DMS153 (cell line): ENCODE measurements at places on chromosomes 3 and 15.
A peak's percentile ranks its signal among the peaks of the same experiment; 100 is the strongest.

DNA sequence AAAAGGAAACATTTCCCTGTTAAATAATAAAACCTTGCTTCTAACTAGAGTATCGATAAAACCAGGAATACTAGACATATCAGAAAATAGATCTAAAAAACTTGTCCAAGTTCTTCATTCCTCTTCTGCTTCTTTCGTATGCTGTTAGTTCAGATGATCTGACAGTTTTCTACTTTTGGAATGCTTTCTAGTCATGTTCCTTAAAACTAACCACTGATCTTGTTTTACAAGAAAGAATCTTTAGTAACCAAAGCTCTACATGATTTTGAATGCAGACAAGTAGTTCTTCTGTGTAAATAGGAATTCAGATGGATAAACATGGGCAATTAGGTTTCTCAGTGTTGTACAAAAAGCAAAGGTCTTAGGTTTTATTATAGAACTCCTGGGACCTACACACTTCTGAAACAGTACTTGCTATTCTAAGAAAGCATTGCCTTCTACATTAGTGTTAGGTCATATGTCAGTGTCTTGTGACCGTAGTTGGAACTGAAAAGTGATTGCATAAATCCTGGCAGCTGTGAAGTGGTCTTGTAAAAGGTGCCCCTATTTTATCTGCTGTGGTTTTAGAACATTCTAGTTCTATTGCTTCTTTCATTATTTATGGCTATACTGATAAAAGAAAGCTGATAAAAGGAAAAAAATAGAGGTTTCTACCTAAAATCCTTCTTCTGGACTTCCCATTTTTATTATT, 40.7 kb downstream of the SNRK start:
- no peak for DNase-seq

- no peak for DNase-seq
Observed at GRCh38 chr15:37888356-37888755, 46.1 kb upstream of the TMCO5A start.

- peak; percentile 29 for DNase-seq
Observed at GRCh38 chr3:145776782-145777408, 384.1 kb downstream of the PLOD2 start.

DNA sequence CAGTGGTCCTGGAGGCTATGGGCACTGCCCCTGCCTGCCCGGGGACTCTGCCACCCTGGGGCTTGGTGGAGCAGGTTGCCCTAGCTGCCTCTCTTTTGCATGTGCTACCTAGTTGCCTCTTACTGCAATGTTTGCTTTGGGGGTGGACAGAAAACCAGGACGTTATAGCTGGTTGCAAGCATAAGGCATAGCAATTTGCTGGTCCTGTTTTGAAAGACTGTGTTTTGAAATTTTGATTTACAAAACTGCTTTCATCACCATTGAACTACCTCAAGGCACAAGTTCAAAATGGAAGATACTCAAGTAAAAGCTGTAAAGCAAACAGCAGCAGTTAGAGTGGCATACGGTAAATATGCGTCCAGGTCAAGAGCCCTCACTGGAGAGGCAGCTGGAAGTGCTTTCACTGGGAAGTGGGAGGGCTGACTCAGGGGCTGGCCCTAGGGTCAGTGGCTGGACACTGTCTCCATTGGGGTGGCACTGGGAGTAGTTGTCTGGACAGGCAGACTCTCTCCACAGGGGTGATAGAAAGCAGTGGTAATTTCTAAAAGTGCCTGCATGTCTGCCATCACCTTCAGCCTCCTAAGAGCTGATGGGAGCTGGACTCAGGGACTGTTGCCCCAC, 138.1 kb downstream of the CHDH start:
- peak; percentile 45 for DNase-seq

- no peak for DNase-seq
Observed at GRCh38 chr15:78312957-78313356, 13.5 kb upstream of the SKIC8 start.

GRCh38 chr3:127717357-127718244, 44.8 kb downstream of the ABTB1 start:
- DNase-seq: no peak

DNA sequence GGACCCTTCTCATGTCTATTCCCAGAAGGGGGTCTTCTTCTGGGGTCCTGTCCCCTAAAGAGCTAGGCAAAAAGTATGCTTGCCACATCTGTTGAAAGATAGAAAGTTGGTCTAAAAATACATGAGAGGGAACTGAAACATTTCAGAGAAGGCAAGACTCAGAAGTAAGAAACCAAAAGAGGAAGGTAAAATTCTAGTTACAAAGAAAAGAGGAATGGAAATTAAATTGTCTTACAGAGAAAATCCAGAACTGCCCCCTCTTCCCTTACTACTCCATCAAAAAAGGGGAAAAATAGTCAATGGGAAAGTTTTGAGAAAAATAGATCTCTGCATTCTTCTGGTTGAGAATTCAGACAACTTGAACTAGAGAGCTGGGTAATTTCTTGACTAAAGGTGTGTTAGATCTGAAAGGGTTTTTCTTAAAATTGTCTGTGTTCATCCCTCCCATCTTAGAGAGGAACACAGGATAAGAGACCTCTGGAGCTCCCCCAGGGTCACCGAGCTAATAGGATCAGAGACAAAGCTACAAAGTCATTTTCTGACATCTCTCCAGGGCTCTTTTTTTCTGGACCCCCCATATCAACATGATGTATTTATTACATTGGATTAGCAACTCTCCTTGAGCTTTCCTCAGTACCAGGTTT, 32.3 kb upstream of the CCR2 start:
- no peak for DNase-seq

DNA sequence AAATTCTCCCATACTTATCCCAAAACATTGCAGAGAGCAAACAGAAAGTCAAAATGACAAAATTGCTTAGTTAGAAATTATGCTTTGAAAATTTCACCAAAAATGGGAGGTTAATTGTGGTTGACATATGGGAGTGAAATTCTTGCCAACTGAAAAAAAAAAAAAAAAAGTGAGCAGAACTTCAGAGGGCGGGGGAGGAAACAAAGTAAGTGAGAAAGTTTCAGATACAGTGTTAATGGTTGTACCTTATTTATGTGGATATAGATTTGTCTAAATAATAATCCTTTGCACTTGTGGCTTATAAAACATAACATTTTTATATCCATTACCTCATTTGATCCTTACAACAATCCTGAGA, 91.5 kb upstream of the RAP2B start:
- DNase-seq: no peak

DNA sequence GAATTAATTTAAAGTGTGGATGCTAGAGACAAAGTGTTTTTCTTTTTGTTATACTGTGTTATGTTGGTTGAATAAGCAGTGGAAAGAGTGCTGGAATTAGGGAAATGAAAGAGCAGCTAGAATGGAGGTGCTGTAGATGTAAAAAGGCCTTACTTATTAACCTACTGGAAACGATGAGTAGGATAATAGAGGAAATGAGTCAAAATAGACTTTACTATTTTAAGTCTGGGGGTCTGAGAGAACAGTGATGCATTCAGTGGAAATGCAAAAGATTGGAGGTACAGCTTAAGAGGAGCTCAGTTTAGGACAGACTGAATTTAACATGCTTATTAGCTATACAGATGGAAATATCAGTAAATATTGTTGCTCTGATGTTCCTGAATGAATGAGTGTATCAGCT, 674.0 kb downstream of the OTOL1 start:
- no peak for DNase-seq

- no peak for DNase-seq
Observed at GRCh38 chr3:3316521-3316920, 137.0 kb upstream of the CRBN start.

DNA sequence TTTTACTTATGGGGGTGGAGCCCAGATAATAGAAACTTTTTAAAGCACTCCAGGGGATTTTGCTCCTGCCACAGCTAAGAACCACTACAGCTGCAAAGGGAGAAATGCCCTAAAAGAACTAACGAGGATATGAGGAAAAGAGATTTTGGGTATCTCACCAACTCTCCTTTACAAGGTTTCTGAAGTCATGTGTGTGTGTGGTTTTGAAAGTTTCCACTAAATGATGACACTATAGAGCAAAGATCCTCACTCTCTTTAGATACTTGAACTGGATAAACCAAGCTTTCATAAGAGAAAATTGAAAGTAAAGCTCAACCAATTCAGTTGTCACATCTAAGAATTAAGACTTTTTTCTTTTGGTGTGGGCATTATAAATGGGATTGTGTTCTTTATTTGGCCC, 455.3 kb upstream of the ALCAM start:
- DNase-seq: no peak

GRCh38 chr3:11198495-11198894, 44.2 kb downstream of the HRH1 start:
- DNase-seq: no peak

DNA sequence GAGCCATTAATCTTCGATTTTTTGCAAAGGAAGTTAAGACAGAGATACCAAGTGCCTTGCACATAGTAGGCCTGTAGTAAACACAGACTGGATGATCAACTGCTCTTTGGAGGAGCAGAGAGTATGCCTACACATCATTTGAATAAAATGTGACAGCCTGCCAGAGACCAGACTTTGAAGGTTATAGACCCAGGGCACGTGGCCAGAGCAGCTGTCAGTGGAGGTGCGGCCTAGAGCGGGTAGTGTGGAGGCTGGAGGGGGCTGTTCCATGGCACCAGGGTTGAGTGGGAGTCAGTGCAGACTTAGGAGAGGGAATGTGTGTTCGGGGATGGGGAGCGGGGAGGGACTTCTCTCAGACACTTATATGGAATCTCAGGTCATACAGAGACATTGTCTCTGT, 80.8 kb downstream of the SMAD3 start:
- no peak for DNase-seq

GRCh38 chr3:192957441-192958021, 39.9 kb upstream of the MB21D2 start:
- DNase-seq: no peak

DNA sequence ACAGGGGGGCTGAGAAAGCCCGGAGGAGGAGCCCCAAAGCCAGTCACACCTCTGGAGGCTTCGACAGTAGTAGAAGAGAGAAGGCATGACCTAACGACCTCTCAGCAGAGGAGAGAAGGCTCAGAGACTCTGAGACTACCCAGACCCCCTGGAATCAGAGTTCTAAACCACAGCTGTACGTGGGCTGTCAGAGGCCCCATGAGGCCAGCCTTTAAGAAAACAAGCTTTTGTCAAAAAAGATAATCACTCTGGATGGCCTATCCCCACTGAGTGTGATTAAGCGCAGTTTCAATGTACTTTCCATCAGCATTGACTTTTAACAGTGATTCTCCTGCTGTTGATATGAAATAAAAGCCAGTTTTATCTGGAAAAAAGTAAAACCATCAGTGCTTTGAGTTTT, 330.3 kb downstream of the CLSTN2 start:
- DNase-seq: no peak

GRCh38 chr3:157239082-157239704, 79.2 kb upstream of the CCNL1 start:
- DNase-seq: no peak

- no peak for DNase-seq
Observed at GRCh38 chr3:152283492-152284381, 15.0 kb downstream of the MBNL1 start.

GRCh38 chr15:73334086-73334485, 34.7 kb downstream of the HCN4 start:
- DNase-seq: no peak

GRCh38 chr3:69052472-69052898, 352 bp upstream of the TMF1 start:
- no peak for DNase-seq

- peak; percentile 65 for DNase-seq
Observed at GRCh38 chr3:58111513-58112184, 99.1 kb downstream of the DNASE1L3 start.

- no peak for DNase-seq
Observed at GRCh38 chr3:30894521-30895251, at the start of gene GADL1. GADL1 (minus strand) TSS chr3:30894661; CDS start chr3:30894614, 47 bp downstream.

DNA sequence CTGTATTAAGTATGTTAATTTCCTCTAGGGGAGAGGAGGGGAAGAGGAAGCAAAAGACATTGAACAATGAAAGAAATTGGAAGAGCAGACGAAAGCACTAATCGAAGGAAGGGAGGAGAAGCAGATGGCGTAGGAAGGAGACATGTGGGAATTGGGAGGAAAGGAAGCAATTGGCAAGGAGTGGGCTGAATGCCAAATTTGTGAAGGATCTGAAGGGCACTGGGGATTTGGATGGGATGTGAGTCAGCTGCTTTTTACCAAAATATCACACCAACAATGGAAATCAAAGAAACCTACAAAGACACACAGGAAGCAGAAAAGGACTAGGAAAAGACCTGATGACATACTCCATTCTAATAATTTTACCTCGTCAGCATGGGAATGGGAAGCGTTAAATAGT, 1029.8 kb downstream of the ROBO1 start:
- no peak for DNase-seq

DNA sequence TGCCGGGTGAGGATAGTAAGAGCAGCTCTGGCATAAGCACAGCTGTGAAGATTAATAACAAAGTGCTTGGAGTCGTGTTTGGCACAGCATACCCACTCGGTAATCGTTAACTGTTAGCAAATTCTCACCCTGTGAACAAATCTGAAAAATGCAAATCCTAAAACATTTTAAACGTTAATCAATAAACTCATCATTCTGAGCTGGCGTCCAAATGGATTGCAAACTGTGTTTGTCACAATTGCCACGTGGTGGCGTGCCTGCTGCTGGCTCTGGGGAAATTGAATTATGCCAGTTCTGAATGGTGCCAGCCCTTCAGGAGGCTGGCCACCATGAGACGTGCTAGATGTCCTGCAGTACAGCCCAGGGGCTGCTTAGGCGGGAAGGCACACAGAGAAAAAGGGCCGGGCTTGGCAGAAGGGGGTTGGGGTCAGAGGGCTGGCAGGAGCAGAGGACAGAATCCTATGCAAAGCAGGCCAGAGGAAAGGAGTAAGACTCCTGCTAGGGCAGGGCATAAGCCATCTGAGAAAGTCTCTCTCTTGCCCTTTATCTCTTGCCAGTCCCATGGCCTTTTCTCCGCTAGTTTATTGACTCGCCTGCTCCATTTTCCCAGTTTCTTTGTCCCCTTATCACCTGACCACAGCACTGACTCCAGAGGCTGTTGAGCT, 22.1 kb upstream of the POLG start:
- DNase-seq: no peak

GRCh38 chr3:136396916-136397315, 146.8 kb downstream of the PCCB start:
- DNase-seq: no peak
